ENCODE measurements at places on chromosomes 13 and 19. TPM values are rescaled to one million over a fixed set of nuclear protein-coding genes. Genes with fewer than 3 reads are reported as not detected.

DNA sequence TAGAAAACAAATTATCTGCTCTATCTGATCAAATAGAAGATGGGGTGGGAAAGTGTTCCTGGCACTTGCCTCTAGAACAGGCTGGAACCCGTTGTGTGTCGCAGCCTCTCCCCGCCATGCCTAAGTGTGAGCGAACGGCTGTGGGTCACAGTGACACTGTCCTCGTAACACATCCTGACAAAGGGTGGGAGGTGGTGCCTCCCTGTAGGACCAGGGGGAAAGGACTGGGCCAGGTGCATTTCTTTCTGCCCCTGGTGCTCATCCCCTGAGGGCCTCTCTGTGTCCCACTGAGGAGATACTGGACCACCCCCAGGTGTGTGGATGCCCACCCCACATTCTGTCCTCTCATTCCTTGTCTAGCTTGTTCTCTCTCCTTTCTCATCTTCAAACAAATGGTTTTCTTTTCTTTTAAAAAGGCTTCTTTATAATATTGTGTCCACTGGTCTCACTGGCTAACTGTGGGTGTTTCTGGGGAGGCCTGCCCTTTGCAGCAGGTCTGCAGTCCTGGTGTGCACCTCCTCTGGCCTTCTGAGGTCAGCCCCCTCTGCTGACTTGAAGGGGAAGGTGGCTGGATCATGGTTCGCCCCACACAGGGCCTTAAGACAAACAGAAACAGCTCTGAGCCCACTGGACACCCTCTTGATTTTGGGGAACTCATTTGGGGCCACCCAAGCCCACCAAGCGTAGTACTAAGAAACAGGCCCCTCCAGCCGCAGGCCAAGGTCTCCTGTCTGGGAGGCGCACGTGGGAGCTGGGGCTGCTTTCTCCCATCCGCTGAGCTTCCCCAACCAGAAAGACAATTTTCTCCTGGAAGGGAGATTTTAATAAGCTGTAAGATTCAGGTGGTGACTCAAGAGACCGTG lies 152.5 kb upstream of the SOX1 start:
- H3K4me1 ChIP-seq: no peaks in the 10 kb centered on the region
- H3K4me3 ChIP-seq: no peak overlapping the region
- no peak for DNase-seq
- no peaks in the 10 kb centered on the region for H3K36me3 ChIP-seq

DNA sequence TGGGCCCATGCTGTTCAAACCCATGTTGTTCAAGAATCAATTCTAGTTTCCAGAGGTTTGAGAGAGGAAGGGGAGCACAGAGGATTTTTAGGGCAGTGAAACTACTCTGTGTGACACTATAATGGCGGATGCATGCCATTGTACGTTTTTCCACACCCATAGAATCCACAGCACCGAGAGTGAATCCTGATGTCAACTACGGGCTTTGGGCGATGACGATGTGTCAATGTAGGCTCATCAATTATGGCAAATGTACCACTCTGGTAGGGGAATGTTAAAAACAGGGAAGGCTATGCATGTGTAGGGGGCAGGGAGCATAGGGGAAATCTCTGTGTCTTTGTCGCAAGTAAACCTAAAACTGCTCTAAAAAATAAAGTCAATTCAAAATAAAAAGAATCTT lies 70.7 kb upstream of the UBAC2 start:
- DNase-seq: no peak
- H3K4me1 ChIP-seq: peaks cover 6% of the 10 kb centered on the region
- H3K27ac ChIP-seq: no peak overlapping the region
- no peaks in the 10 kb centered on the region for H3K27me3 ChIP-seq

GRCh38 chr19:29908963-29909944 lies 32.8 kb upstream of the URI1 start:
- no peaks in the 10 kb centered on the region for H3K27me3 ChIP-seq
- no peak overlapping the region for H3K27ac ChIP-seq
- H3K4me1 ChIP-seq: no peaks in the 10 kb centered on the region
- no peak for DNase-seq
- H3K36me3 ChIP-seq: no peaks in the 10 kb centered on the region

DNA sequence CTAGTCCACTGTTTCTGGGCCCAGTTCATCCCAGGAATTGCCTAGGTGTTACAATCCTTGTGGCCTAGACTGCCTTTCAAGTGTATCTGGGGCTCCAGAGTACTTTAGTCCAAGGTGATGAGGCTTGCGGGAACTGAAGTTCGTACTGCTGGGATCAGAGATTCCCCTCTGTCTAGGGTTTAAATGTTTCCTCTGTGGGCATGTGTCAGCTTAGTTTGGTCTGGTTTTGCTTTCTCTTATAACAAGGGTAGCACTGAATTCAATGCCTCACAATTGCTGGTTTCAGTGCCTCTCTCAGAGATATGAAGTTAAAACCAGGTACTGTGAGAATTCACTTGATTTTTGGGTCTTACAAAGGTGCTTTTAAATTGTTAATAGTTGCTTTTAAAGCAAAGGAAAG lies 30.8 kb downstream of the RGCC start:
- no peak overlapping the region for H3K4me3 ChIP-seq
- H3K27me3 ChIP-seq: no peaks in the 10 kb centered on the region
- H3K4me1 ChIP-seq: no peaks in the 10 kb centered on the region
- H3K27ac ChIP-seq: no peak overlapping the region
- H3K36me3 ChIP-seq: no peaks in the 10 kb centered on the region
- DNase-seq: no peak

DNA sequence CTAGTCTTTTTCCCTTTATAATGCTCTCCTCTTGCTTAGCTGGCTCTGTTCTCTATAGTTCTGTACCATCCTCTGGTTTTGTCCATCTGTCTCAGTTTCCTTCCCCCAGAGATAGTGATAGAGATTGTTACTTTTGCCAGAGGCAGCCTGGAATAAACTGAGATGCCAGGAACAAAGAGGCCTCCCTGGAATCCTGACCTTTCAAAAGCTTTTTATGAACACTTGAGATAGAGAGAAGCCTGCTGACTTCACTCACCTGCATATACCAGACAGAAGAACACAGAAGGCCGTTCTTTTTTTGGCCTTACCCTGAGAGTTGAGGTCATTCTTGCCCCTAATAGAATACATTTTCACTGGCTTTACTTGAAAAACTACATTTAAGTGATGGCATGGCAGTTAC lies 150.2 kb downstream of the LHFPL6 start:
- no peaks in the 10 kb centered on the region for H3K27me3 ChIP-seq
- no peaks in the 10 kb centered on the region for H3K4me1 ChIP-seq
- no peak overlapping the region for H3K27ac ChIP-seq
- no peak for DNase-seq
- no peaks in the 10 kb centered on the region for H3K36me3 ChIP-seq

GRCh38 chr13:98439126-98439828 lies 137.6 kb downstream of the STK24 start:
- H3K27me3 ChIP-seq: no peaks in the 10 kb centered on the region
- no peak overlapping the region for H3K4me3 ChIP-seq
- DNase-seq: no peak
- no peak overlapping the region for H3K27ac ChIP-seq

The ZNF99 gene
- total RNA-seq: not detected

The MYO1F gene
- total RNA-seq: 0.23 TPM
